ENCODE measurements at places on chromosomes 5 and 9.

GRCh38 chr9:118829334-118829733 lies 539.9 kb downstream of the BRINP1 start:
- no peak for DNase-seq

DNA sequence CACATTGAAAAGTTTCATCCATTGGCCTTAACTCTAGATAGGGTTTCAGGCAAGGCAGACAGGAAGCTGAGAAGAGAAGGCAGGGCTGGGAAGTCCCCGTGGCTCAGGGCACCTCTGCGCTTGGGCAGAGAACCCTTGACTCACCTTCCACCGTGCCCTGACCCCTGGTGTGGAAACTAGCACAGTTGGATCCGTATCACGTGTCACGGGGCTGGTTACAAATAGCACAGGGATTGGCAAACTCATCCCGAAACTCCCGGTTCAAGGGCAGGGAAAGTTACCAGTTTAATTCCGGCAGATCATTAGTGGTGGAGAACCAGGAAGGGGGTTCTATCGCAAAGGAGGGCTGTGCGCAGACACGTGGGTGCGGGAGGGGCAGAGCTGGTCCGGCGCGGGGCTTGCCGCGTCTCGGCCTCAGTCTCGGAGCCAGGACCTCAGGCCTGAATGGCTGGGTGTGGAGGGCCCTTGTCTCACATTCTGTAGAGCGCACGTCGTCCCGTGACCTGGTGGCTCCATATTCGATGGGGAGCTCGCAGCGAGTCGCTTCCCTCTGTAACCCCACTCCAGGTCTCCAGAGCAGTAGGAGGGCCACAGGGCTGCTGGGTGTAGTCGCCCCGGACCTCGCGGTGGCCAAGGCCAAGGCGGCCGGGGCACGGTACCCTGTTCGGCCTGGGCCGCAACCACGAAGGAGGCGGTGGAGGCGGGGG lies 771 bp upstream of the TMEM171 start:
- DNase-seq, result no peak

DNA sequence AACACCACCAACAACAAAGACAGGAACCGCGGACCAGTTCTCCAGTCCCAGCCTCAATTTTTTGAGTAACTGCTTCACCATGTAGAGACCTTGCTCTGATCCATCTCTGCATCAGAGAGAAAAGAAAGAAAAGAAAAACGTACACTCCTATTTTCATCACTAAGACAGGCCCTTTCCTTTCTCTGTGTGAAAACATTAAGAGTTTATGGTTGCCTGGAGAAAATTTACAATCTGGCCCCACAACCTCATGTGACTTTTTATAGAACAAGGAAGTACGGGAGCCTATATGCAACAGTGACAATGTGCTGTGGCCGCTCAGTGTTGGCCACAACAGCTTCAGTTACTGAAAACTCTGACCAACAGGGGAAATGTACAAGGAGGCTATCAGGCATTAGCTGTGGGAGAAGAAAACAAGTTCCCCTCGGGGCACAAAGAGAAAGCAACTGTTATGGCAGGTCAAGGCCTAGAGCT lies 272.9 kb upstream of the PTGER4 start:
- no peak for DNase-seq

DNA sequence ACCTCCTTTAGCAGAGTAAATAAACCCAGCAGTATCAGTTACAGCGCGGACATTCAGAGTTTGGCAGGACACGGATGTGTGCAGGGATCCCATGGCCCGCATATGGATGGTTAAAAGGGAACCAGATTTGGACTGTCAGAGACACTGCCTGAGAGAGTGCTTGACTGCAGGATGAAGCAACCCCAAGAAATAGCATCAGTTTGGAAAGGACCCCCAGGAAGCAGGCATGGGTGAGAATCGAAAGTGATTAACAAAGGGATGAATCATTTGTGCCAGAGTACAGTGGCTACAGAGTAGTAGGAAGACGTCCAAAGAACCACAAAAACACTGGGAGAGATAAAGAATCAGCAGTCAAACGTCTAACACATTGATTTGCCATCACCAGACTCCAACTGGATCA lies 5.5 kb downstream of the C7 start:
- DNase-seq, result no peak

DNA sequence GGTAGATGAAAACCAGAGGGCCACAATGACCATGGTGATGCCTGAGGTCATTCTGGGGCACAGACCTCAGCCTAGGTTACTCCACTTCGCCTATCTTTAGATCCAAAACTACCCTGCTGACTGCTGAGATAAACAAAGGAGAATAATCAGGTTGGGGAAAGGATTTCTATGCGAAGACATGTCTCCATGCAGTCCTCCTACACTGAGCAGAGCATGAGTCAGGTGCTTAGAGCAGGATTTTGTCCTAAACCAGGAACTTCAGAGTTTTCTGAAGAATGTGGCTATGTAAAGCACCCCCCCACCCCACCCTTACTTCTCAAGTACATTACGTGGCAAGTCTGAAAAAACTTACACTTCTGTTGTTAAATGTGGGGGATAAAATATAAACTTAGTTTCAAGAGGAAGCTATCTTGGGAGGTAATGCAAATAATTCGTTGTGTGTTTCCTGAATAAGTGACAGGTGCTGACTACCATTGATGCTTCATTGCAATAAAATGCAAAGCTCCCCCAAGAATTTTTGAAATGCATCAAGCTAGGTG lies 19.4 kb downstream of the PDCD1LG2 start:
- DNase-seq, result no peak

DNA sequence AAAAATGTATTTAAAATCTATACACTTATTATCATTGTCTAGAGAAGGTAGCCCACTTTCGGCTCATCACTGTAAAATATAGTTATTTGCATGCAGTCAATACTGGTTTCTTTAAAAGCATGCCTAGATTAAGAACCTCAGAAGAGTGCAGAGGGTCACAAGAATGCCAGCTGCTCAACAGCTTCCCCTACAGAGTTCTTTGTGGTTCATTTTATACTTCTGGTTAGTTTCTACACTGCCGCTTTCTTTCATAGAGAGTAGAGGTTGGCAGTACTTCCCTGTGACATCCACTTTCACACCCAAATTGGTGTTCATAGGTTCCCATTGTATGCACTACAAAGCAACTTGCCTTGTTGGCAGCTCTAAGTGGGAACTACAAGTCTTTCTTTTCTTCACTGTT lies 137.3 kb downstream of the KIAA0825 start:
- DNase-seq, result no peak

- peak; percentile 81 for DNase-seq
Measured at GRCh38 chr9:114033397-114034103, 44.5 kb downstream of the AMBP start.

DNA sequence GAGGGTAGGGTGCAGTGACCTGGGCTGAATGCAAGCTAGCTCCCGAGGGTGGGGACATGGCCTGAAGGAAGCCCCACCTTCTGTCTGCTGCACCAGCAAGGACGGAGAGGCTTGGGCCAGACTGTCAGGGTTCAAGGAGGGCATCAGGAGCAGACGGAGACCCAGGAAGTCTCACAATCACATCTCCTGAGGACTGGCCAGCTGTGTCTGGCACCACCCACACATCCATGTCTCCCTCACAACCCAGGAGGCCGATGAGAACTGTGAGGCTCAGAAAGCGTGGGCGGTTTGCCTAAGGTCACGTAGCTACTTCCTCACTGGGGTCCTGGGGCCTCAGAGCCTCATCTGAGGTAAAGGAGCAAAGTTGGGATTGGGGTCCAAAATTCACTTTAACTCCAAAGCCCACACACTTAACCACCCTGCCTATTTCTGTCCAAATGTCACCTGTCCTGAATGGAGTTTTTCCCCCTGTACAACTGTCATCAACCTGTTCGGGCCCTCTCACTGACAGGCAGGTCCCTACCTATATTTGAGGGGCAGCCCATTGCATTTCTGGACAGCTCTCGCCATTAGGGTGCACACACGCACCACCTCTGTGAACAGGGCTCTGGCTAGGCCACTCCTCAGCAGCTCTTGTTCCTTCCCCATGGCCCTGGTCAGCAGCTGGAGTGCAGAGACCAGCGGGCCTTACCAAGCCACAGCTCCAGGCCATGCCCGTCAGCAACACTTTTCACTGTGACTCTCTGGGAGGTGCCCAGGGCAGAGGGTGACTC lies 3.4 kb downstream of the IL13 start:
- no peak for DNase-seq

- no peak for DNase-seq
Measured at GRCh38 chr5:102450313-102450990, 48.3 kb downstream of the SLCO6A1 start.

DNA sequence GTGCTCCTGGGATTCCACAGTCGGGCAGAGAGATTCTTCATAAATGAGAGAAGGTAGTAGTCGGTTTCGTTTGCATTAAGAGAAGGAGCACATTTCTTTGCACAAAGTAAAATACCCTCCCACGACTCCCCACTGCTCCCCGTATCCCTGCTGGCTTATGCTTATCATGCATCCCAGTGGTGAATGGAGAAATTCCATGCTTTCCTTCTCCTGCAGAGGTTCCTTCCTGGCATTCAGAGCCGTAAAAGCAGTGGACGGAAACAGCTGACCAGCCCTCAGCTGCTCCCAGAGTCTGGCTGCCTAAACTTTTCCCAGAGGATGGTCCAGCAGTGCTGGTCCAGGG lies 93.1 kb downstream of the C9orf152 start:
- peak; percentile 60 for DNase-seq

DNA sequence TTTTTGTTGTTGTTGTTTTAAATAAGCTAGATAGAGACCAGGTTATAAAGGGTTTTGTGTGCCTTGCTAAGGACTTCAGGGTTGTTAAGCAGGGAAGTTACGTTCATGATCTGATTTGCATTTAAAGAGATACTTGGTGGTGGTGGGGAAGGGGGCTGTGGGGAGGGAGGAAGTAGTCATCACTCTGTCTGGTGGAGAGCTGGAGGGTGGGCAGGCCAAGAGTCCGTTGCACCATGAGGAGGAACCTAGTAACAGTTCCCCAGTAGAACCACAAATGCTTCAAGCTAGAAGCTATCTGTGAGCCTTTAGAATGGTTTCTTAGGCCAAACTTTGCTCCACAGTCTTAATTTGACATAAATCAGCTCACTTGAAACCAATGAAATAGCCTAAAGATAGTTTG lies 18.7 kb upstream of the ROPN1L start:
- no peak for DNase-seq

GRCh38 chr5:88967633-88968585 lies 84.9 kb upstream of the MEF2C start:
- no peak for DNase-seq

- DNase-seq, result no peak
Measured at GRCh38 chr9:108434502-108434901, 421.3 kb downstream of the ACTL7B start.

DNA sequence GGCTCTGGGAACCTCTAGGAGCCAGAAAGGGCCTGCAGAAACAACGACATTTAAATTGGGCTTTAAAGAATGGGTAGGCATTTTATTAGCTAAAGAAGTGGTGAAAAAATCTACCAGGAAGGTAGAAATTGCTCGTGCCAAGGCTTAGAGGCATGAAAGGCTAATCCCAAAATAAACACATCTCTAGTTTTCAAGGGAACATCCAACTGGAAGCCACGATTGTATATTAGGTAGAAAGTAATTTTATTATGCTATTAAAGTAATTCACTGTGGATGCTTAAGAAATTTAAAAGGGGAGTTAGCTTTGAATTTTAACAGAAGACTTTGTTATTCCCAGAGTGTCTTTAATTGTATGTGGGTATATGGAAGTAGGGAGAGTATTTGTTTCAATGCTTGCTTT lies 17.5 kb upstream of the CNTLN start:
- no peak for DNase-seq

- DNase-seq, result no peak
Measured at GRCh38 chr5:146721073-146721815, 157.3 kb downstream of the PPP2R2B start.

- no peak for DNase-seq
Measured at GRCh38 chr5:123545506-123545905, 33.5 kb downstream of the CSNK1G3 start.

DNA sequence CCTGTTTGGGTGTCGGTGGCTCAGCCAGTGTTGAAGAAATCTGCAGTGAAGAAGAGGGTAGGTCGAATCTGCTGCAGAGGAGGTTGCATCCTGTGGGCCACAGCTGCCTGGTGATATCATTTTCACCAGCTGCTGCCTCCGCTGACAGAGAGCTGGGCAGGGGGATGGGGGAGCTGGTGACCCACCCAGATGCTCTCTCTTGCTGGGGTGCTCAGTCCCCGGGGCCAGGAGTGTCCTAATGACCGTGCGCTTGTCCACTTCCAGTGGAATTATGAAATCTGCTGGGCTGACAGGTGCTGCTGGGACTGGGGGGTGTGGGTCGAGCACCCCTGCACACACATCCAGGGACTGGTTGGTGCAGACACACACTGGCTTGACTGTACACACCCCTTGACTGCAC lies 83.2 kb upstream of the IRX4 start:
- no peak for DNase-seq

DNA sequence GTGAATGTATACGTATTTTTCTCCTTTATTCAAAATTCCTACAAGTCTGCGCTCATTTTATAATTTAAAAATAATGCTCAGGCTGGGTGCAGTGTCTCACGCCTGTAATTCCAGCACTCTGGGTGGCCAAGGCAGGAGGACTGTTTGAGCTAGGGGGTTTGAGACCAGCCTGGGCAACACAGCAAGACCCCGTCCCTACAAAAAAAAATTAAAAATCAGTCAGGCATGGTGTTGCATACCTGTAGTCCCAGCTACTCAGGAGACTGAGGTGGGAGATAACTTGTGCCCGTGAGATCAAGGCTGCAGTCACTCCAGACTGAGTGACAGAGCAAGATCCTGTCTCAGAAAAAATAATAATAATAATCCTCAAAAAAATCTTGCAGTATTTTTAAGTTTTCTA lies 7.8 kb downstream of the UIMC1 start:
- DNase-seq, result no peak

DNA sequence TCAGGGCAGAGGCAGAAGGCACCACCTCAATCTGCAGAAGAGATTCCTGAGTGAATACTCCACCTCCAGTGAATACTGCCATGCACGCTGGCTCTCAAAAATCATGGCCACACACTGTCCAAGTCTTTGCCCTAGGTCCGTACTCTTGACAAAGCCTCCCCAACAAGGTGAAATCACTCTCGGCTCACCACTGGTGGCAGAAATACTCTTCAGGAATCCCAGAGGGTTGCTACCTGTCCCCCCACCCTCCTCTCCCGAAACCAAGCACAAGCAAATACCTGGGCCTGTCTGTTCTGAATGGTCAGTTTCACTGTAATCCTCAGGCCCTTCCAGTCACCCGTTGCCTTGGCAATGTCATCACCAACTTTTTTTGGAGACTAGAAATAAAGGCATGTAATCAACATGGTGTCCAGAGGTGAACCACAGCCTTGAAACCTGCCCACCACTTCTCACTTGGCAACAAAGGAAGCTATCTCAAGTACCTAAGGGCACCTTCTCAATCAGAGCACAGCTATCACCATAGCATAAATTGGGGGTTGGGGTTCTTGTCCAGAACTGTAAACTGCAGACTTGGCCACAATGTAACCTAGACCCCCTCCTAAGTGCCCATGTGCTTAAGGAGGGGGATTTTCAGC lies 1.8 kb downstream of the RPL12 start:
- no peak for DNase-seq

- no peak for DNase-seq
Measured at GRCh38 chr9:4937446-4937845, 47.6 kb upstream of the JAK2 start.

- no peak for DNase-seq
Measured at GRCh38 chr9:114592356-114592755, 4.8 kb downstream of the ATP6V1G1 start.

- peak; percentile 89 for DNase-seq
Measured at GRCh38 chr9:70043689-70044489, at the start of gene MAMDC2. Gene MAMDC2, plus strand, starts transcription at chr9:70043848. Its CDS starts 350 bp downstream, at chr9:70044198.

Measured in right cardiac atrium (tissue), 5 donors.